ACHN (cell line): ENCODE measurements at places on chromosomes 3 and 15.
A peak's percentile ranks its signal among the peaks of the same experiment; 100 is the strongest.

DNA sequence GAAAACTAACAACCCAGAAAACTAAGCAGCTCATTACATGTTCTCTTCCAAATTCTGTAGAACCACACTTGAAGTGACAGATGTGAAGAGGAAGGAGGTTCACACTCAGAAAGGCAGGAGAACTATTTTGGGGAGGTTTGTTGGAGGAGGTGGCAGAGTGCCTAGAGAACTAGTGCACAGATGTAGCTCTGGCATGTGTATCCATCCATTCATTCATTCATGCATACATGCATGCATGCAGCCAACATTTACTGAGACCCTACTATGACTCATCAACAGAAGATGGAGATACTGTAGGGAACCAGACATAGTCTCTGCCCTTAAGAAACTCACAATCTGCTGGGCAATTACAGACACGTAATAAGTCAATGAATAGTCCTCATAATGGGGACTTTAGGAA lies 116.7 kb downstream of the ERC2 start:
- no peak for DNase-seq

GRCh38 chr15:78306176-78306774 lies 6.9 kb upstream of the SKIC8 start:
- peak; percentile 62 for DNase-seq

DNA sequence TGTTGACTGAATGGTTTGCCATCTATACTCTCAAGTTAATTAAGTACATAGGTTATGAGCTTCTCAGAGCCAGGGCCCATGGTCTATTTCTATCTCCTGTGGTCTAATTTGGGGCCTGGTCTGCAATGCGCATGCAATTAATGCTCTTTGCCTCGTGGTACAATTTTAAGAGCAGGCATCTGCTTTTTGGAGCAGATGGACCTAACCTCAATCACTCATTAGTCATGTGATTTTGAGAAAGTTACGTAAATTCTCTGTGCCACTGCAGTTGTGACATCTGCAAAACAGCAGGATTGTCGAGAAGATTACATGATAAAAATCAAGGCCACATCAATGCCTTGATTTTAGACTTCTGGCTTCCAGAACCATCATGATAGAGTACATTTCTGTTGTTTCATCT lies 543.7 kb upstream of the ADAMTS9 start:
- DNase-seq = no peak

- no peak for DNase-seq
Measured at GRCh38 chr3:53675942-53676341, 170.3 kb downstream of the CHDH start.

- DNase-seq = no peak
Measured at GRCh38 chr15:59237119-59237855, 30.6 kb downstream of the LDHAL6B start.

- DNase-seq = no peak
Measured at GRCh38 chr3:189808246-189809007, 177.2 kb downstream of the TP63 start.

GRCh38 chr15:64443747-64444621 lies 16.4 kb upstream of the ZNF609 start:
- DNase-seq = peak; percentile 77

DNA sequence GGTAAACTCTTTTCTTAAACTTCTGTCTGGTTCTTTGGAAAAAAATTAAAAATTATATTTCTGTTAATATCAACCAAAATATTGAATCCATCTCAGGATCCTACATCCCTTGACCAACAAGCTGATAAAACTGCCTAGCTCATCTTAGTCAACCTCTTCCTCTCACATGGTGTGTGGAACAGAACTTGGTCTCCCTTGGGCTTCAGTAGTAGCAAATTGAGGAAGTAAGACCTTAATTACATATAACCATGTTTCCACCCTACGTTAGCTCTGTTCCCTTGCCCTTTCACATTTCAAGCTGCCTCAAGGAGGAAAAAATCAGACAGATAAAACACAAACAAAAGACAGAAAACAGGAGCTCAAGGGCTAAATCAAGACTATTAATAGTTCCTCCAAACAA lies 116.4 kb downstream of the GREM1 start:
- DNase-seq = no peak

GRCh38 chr3:194841515-194841841 lies 155.8 kb downstream of the FAM43A start:
- no peak for DNase-seq

DNA sequence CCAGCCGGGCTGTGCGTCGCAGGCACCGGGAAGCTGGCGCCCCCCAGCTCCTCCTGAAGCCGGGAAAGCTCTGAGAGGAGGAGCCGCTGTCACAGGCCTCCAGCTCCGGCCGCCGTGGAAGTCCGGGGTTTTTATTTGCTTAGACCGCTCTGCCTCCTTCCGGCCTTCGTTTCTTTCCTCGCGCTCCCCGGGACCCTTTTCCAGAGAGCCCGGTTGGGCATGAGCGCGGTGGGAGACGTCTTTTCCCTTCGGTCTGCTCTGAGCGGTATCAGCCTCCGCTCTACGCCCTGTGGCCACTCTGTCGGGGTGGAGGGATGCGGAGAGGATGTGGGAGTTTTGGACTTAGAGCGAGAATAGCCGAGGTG lies 559 bp downstream of the SENP5 start:
- peak; percentile 23 for DNase-seq

- DNase-seq = peak; percentile 50
Measured at GRCh38 chr3:120182613-120183511, 88.6 kb upstream of the GSK3B start.

- no peak for DNase-seq
Measured at GRCh38 chr3:117120014-117120413, 410.4 kb downstream of the TUSC7 start.

DNA sequence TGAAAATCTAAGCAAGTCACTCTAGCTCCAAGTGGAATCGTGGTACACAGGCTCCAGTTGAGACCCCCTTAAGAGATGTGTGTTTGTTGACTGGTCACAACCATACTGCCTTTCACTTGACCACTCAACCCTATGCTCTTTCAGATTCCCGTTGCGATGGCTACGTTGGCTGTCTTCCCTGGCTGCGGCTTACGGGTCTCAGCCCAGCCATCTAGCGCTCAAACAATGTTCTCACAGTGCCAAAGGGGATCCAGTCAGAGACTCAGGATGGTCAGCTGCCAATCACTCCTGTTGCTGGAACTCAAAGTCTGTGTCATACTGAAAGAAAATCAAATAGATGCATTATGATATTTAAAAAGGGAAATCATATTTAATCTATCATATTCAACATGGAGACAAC lies 237.6 kb downstream of the ITPR1 start:
- DNase-seq = peak; percentile 24

DNA sequence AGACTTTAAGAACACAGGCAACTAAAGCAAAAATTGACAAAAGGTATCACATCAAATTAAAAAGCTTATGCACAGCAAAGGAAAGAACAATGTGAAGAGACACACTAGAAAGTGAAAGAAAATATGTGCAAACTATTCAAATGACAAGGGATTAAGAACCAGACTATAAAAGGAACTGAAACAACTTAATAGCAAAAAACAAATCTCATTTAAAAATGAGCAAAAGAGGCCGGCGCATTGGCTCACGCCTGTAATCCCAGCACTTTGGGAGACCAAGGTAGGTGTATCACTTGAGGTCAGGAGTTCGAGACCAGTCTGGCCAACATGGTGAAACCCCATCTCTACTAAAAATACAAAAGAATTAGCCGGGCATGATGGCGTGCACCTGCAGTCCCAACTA lies 14.4 kb downstream of the NGLY1 start:
- no peak for DNase-seq

DNA sequence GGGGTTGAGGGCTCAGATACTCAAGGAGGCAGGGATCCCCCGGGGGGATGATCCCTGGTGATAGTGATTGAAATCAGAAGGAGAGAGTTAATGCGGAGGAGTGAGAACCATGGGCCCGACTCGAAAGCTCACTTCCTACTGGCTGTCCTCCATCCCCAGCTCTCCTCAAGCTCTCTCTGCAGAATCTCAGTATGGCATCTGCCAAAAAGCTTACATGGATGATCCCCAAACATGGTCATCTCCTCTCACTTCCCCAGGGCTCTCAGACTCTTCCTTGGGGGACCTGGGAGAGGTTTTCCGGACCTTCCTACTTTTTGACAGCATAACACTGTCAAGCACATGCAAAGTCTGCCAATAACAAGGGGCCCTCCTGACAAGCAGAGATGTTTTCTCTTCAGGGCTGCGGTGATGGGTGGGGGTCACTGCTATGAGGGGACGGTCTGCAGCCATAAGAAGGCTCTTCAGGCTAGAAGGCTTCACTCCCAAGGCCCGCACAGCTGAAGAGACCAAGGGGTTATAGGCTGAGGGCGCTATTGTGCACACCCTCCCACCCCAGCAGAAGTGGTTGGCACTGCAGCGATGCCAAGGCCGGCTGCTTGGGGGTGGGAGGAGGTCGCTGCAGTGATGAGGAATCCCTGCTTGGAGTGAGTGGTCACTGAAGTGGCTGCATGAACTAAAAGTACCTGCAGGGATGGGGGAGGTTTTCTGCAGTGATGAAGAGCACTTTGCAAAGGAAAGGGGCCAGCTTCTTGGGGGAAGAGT lies 828 bp upstream of the VWA5B2 start:
- DNase-seq = no peak

DNA sequence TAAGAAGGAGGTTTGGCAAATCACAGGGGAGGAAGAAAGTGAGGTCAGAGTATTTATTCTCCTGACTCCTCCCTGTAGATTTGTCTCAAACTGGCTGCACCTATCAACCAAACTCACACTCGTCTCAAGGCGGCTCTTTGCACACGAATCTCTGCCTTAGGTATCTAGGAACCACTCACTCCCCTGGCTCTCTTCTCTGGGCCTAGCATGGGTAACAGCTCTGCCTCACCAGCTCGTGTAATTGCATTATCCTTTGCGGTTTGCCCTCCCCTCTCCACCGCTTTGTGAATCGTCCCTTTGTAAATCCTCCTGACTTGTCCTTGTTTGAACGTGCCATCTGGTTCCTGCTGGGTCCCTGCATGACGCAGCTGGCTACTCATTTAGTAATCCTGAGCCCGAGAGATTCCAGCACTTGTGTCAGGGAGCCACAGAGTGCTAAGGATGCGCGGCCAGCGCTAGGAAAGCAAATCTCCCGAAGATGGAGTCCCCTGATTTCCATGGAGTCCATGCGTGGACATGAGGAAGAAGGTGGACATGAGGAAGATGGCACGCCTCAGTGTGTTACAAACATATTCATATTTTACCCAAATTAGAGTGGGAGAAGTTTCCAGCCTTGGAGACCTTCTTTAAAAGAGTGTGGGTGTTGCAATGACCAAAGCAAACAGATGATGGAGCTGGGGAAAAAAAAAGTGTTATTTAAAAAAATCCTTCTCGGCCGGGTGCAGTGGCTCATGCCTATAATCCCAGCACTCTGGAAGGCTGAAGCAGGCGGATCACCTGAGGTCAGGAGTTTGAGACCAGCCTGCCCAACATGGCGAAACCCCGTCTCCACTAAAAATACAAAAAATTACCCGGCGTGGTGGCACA lies 26.7 kb downstream of the NRROS start:
- no peak for DNase-seq

DNA sequence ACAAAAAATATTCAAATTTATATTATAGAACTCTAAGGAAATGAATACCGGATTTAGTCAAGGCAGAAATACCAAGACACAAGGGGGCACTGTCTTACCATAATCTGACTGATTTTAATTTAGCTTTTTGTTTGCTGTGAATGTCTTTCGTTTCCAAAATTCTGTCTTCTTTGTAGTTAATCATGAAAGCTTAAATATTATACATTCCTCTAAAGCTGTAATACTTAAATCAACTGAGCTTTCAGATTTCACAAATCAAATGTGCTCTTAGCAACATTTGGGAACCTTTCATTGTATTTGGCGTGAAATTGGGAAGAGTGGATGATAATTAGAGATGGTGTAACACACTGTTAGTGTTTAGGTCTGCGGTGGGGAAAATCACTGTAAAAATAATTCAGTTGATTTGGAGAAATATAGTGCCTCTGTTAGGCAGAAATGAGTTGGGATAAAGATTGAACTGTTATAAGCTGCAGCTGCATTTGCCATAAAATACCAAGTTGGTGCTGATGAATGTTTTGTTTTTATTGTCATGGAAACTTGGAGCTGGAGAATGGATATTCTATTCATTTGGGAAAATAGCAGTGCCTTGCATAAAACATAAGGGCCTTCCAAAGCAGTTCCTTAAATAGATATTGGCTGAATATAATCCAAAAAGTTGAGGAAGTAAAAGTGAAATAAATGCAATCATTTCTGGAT lies 228.2 kb downstream of the TCF12 start:
- peak; percentile 55 for DNase-seq

- no peak for DNase-seq
Measured at GRCh38 chr3:107506458-107506857, 16.3 kb upstream of the BBX start.

DNA sequence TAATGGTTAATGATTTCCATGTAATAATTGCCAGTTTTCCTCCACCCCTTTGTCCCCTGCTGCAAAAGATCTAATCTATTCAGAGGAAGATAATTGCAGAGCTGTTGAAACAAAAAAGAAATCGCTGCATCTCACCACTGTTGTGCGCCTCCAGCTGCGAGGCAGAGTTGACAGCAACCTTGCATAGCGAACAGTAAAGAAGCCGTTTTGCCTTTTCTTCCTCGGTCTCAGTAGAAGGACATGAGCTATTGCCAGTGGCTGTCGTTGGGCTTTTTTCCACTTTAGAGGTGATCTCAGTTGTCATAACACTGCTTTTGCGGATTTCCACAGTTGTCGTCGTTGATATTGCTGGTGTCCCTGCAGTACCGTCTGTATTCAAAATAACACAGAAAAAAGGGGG lies 314.2 kb downstream of the ZNF385D start:
- DNase-seq = no peak

GRCh38 chr15:62474771-62475124 lies 309.7 kb upstream of the C2CD4B start:
- DNase-seq = no peak

DNA sequence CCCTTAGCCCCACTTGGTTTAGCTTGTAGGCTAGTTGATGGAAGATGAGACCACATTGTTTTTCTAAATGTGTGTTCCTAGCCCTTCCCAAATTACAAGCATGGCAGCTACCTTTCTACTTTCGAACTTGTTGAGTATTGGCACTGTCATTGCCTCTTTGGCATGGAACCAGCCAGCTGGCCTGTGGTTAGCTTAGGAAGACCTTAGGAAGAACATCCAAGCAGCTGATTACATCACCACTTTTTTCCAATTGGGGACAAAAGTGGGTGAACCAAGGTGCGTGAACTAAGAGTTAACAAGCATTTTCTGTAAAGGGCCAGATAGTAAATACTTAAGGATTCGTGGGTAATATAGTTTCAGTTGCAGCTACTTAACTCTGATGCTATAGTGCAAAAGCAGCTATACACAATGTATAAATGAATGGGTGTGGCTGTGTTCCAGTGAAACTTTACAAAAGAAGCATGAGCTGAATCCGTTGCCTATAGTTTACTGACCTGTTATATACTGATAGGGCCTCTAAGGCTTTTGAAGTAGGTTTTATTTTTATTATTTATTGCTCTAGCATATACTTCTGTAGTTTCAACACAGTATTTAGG lies 8.5 kb downstream of the KLHL18 start:
- no peak for DNase-seq

- DNase-seq = no peak
Measured at GRCh38 chr3:25468866-25469319, 40.8 kb downstream of the RARB start.

GRCh38 chr3:138297059-138297607 lies 32.5 kb downstream of the NME9 start:
- DNase-seq = no peak
